Pulmonary artery endothelial cell (primary cell): ENCODE measurements at places on chromosomes 5 and 9.

GRCh38 chr5:140293091-140293848 is 9.6 kb downstream of the PFDN1 start:
- no peak for DNase-seq

DNA sequence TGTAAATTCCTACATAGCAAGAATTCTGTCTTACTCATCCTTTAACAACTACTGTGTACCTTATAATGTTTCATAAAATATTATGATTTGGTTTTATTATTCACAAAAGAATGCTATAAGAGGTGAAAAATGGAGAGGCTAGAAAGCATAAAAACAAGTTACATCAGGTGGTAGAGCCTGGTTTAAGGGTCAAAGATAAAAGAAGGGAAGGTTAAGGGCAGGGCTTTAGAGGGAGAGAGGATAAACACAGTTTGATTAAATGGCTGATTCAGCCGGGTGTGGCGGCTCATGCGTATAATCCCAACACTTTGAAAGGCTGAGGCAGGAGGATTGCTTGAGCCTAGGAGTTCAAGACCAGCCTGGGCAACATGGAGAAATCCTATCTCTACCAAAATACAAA is 40.4 kb upstream of the HSPB3 start:
- no peak for DNase-seq

DNA sequence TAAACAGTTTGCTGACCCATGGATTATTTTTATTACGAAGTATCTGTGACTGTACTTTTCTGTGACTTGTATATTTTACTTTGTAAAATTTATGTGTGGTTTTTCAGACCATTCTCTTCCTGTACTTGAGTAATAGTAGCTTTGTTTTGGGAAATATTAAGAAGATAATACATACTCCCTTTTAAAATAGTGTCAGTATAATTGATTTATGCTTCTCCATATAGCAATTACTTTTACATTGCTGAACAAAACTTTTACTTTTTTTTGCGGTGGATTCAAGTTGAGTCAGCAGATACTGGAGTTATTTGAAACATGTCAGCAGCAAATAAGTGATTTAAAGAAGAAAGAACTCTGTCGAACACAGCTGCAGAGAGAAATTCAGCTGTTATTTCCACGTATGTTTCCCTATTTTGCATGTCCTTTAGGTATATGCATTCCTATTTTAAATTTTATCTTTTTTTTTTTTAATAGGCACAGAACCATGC is 28.4 kb downstream of the TENT2 start:
- no peak for DNase-seq

GRCh38 chr5:17223367-17224185 is 6.1 kb downstream of the BASP1 start:
- DNase-seq = no peak

DNA sequence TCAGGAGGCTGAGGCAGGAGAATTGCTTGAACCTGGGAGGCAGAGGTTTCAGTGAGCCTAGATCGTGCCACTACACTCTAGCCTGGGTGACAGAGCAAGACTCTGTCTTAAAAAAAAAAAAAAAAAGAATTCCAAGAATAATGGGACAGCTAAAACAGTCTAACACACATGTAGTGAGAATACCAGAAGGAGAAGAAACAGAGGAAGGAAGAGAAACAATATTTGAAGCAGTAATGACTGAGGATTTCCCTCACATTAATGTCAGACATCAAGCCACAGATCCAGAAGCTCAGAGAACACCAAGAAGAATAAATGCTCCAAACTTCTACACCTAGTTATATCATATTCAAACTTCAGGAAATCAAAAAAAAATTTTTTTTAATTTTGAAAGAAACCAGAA is 47.1 kb upstream of the EFNA5 start:
- DNase-seq = no peak

DNA sequence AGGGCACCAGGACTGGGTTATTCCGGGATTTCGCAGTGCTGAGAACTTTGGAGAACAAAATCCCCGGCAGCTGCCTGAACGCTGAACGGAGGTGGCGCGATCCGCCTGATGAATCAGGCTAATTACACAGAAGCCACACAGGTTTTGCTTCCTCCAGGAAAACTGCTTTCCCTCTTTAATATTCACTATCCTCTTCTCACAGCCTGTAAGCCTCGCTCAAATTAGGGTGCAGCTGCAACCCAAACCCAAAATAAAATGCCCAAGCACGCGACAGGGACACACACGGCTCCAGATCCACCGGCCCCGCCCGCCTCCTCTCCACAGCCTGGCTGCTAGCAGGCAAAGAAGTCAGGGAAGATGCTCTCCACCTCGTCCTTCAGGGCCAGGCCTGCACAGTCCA is 6.0 kb downstream of the SOHLH1 start:
- no peak for DNase-seq

GRCh38 chr5:167573370-167574127 is 717.9 kb upstream of the WWC1 start:
- no peak for DNase-seq
